ENCODE measurements at places on chromosomes 2 and 18. TPM values are rescaled to one million over a fixed set of nuclear protein-coding genes. Genes with fewer than 3 reads are reported as not detected.

RNF125 gene
- 2.8 TPM for total RNA-seq

ST8SIA3 gene
- total RNA-seq: not detected

TMEM150A gene
- total RNA-seq: 6.1 TPM

GLB1L gene
- 4.4 TPM for total RNA-seq

- DNase-seq: peak; percentile 84
These were observed 24.6 kb upstream of the ATOH8 start for GRCh38 chr2:85728883-85729824.

- no peak for DNase-seq
These were observed 89.3 kb upstream of the TEX51 start for GRCh38 chr2:126809340-126809739.

- no peak for DNase-seq
These were observed 7.5 kb upstream of the RMDN2 start for GRCh38 chr2:37917281-37918228.

GRCh38 chr2:200177971-200178911 lies 128.3 kb upstream of the SPATS2L start:
- DNase-seq: no peak

GRCh38 chr18:41798879-41799278 lies 156.2 kb upstream of the PIK3C3 start:
- DNase-seq: no peak

DNA sequence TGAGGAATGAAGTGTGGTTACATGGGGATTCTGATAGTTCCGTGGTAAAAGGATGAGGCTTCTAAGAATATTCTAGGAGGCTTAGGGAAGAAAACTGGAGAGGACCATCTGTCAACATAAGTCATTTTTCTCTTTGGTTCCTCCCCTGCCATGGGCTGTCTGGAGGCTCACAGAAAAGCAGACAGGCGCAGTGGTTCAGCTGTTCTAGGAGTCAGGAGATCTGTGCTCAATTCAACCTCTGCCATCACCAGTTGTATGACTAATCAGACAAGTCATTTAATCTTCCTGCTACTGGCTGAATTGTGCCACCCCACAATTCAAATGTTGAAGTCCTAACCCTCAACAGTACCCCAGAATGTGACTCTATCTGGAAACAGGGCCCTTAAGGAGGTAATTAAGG lies 36.4 kb downstream of the ADAM17 start:
- DNase-seq: no peak
